Activated B cell treated with CpG ODN at 0.5 μM for 24 hours (primary cell): ENCODE measurements at places on chromosomes 4 and X.
A peak's percentile ranks its signal among the peaks of the same experiment; 100 is the strongest.

- no peak for DNase-seq
These were observed 86.8 kb upstream of the VEGFC start for GRCh38 chr4:176879380-176880116.

DNA sequence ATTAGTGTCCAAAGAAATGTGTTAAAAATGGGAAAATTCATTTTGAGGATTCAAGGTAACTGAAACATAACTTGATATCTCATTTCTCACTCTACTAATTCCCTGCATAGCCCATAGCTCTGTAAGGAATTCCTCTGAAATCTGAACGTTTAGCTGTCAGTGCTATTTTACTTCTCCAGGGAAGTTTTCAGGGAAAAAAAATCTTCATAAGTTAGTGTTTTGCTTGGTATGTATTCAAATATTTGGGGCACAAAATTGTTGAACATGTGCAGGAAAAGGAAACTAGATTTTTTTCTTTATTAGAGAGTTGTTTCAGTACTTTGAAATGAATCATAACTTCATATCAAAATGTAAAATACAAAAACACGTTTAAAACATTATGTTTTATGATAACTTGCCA, 891.4 kb downstream of the CENPC start:
- DNase-seq = no peak

GRCh38 chr4:173191623-173192041, 23.0 kb downstream of the GALNT7 start:
- no peak for DNase-seq

GRCh38 chr4:184769141-184769765, 35.4 kb upstream of the CENPU start:
- DNase-seq = no peak

- DNase-seq = peak; percentile 60
These were observed 27.7 kb downstream of the CDKN2AIP start for GRCh38 chr4:183471946-183472708.

DNA sequence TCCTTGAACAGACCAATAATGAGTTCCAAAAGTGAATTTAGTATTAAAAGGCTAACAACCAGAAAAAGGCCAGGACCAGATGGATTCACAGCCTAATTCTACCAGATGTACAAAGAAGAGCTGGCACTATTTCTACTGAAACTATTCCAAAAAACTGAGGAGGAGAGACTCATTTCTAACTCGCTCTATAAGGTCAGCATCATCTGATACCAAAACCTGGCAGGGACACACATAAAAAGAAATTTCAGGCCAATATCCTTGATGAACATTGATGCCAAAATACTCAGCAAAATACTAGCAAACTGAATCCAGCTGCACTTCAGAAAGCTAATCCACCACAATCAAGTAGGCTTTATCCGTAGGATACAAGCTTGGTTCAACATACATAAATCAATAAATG, 35.8 kb upstream of the USP46 start:
- DNase-seq = no peak

GRCh38 chr4:89995006-89995405, 100.4 kb downstream of the MMRN1 start:
- DNase-seq = no peak

GRCh38 chr4:94763005-94763404, 5.2 kb downstream of the BMPR1B start:
- DNase-seq = no peak

GRCh38 chr4:46372878-46373277, 17.1 kb downstream of the GABRA2 start:
- DNase-seq = no peak

DNA sequence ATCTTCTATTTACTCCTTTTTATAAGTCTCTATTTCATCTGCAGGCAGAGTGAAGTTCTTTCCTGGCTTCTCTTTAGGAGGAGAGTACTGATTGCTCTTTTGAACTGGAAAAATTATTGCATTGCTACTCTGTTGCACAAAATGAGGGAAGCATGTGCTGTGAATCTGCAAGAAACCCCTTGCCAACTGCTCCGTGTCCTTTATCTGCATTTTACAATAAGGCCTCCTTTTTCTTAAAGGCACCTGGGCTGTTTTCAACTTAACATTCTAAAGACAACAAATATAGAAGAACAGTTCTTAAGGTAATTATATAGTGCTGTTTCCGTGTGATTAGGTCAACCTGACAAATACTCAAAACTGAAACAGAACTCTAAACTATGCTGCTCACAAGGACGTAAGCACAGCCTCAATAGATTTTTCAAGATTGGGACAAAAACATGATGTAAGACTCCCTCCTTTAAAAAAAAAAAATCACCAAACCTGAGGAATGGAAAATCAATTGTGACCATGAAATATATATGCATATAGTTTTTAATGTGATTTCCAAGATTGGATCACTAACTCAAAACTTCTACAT, 716.6 kb upstream of the INTU start:
- DNase-seq = no peak

DNA sequence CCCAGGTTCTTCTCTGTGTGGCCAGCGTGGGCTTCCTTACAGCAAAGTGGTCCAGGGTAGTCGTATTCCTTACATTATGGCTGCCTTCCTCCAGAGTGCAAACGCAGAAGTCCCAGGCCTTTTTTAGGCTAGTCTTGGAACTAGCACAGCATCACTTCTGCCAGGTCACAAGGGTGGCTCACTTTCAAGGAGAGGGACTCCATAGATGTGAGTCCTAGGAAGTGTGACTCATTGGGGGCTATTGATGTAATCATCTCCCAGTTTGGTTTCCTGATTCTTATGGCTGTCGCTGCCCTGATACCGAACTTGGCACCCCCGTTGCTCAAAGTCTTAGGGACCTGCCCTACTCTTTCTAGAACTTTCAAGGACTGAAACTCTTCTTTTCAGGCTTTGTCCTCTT, 140.0 kb downstream of the DCK start:
- no peak for DNase-seq

DNA sequence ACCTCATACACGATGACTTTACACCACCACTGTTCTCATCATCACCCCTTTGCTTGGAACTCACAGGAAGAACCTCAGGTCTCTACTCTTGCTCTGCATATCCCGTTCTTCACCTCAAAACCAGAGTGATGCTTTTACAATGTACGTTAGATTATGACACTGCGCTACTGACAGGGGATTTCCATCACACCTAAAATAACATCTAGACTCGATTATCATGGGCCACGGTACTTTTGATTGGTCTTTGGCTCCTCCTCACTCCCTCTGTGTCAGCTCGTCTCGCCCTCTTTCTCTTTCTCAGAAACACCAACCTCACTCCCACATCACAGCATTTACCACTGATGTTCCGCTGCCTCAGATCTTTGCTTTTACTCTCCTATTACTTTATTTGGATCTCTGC, 172.4 kb downstream of the TLL1 start:
- no peak for DNase-seq

- no peak for DNase-seq
These were observed 513.7 kb downstream of the RPA4 start for GRCh38 chrX:97397371-97397770.

- DNase-seq = no peak
These were observed 7.0 kb downstream of the LRCH2 start for GRCh38 chrX:115226929-115227328.

GRCh38 chrX:55111578-55112254, 22.9 kb downstream of the PAGE2 start:
- DNase-seq = no peak

DNA sequence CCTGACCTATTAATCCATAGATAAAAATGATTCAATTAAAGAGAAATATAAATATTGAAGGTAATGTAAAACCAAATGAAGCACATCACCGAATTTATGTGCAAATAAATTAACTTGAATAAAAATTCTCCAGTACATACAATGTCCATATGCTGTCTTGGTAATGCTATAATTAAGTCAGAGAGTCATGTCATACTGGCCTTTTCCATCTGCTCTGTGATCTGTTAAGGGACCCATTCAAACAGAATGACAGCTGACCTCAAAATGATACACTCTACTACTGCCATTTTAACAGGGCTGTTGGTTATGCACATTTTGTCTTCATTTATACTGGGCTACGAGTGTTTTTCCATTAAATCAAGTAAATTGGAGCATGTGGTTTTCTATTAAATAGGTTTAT, 99.3 kb downstream of the TEX13A start:
- DNase-seq = no peak

DNA sequence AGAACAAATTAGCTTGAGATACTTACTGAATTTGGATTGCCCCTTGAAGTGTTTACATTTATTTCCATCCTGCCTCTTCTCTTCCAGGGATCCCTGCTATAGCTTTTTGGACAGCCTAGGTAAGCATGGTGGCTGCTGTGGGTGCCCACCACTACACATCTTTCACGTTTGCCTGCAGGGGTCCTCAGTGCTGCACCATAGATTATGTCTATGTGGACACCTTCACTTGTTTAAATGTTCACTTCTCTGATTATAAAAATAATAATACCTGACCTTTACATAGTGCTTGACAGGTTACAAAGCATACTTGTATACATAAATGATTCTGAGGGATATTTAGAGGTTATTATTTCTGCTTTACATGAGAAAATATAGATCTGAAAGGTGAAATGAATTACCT, 67.9 kb upstream of the SLC4A4 start:
- no peak for DNase-seq

- no peak for DNase-seq
These were observed 1537.0 kb downstream of the C4orf33 start for GRCh38 chr4:130632731-130633604.

GRCh38 chr4:154478547-154478946, 13.1 kb downstream of the DCHS2 start:
- no peak for DNase-seq

DNA sequence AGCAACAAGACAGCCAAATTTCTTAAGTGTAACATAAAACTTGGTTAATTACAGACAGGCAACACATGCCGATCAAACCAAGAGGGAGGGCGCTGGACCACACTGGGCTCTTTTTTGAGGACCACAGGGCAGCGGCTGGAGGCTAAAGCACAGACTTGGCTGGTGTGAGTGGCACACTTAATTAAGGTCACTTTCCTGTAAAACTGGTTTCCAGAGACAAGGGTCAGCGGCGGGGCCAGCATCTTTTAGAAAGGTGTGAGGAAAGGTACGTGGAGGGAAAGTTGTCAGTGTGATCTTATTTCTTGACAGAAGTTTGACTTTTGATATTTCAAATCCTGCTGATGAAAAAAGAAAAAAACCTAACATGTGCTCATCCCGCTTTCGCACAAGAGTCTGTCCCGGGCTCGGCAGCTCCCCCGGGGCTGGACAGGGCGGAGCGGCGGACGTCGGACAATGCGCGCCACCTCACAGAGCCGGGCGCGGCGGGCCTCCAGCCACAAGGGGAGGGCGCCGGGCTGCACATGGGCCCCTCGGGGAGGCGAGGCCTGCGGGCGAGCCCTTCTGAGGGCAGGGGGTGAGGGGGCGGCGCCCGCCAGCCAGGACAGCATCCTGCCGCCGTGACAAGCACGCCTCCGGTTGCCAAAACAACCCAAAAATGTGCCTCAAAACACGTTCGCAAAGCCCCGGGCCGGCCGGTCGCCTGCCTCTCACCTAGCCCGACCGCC, 660 bp upstream of the HSPA4L start:
- no peak for DNase-seq

- DNase-seq = no peak
These were observed 148.8 kb downstream of the MGST2 start for GRCh38 chr4:139814323-139815015.

- no peak for DNase-seq
These were observed 574 bp upstream of the MOB1B start for GRCh38 chr4:70901607-70901983.

GRCh38 chrX:68914479-68914946, 85.7 kb downstream of the EFNB1 start:
- DNase-seq = no peak

- no peak for DNase-seq
These were observed 141.2 kb downstream of the DTHD1 start for GRCh38 chr4:36422607-36423006.

- DNase-seq = peak; percentile 55
These were observed 419 bp downstream of the ADD1 start for GRCh38 chr4:2843941-2844584.

DNA sequence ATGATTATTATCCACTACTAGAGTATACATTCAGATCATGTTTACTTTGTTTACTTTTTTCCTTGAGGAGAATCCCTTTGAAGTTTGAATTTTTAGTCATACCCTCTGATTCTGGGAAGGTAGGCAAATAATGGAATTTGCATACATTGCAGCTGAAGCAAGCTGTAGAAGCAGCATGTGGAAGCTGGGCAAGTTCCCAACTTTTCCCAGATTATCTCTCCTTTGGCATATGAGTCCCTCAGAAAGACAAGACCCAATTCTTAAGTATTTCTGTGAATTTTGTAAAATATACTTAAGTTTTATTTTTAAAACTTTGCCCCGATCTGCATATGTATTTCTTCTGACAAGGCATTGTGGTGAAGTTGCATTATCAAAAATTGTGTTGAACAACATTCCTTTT, 94.9 kb downstream of the CNKSR2 start:
- DNase-seq = no peak
